ENCODE measurements at places on chromosomes 1 and 21.

DNA sequence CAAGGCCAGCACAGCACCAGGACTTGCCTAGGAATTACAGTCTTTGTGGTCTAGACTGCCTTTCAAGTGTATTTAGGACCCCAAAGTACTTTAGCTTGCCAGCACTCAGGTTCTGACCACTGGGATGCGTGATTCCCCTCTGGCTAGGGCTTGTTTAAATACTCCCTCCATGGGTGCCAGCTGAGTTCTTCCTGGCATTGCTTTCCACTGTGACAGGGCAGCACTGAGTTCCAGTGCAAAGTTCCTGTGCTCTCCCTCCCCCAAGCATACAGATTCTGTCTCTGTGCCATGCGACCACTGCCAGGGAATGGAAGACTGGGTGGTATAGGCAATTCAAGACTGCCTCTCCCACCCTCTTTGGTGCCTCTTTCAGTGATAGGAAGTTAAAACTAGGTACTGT is 45.9 kb downstream of the NIBAN1 start:
- DNase-seq: no peak

DNA sequence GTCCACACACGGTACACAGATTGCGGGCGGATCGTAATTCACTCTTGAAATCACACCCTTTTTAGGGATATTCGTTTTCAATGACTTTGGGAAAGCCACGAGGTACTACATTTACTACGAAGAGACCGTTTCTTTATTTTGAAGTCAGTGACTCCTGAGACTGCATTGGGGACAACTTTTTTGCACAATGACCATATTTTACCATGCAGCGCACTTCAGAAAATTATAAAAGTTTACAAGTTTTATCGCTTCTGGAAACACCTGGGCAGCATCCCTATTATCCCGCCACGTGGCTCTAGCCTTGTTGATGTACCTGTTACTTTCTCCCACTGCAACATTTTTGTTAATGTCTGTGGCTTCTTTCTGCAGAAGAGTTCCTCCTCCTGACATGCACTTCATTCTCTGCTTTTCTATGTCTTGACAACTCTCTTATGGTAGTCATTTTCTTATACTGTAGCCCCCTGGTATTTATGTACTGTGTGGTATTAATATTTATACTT is 1.3 kb upstream of the AKT3 start:
- peak; percentile 12 for DNase-seq

DNA sequence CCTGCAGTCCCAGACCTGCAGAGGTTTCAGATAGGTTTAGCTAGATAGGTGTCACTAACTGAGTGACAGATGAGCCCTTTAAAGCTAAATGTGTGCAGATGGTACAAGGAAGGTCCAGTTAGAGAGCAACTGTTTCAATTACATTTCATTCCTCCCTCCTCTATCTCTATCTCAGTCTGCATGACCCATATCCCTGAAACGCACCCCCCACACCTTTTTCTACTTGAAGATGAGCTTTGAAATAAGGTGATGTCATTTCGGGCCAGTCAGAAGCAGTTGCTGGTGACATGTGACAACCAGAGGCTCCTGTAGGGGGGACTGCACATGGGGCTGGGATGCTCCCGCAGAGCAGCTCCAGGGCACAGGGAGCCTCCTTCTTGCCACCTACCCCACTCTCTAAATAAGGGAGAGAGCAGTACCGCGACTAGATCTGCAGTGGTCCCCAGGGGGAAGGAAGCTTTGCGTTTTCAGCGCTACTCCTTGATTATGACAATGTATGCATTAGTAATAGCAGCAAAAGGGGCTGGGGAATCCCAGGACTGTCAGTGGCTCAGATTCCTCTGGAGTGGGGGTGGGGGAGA is 4.3 kb downstream of the ATP8B2 start:
- no peak for DNase-seq

DNA sequence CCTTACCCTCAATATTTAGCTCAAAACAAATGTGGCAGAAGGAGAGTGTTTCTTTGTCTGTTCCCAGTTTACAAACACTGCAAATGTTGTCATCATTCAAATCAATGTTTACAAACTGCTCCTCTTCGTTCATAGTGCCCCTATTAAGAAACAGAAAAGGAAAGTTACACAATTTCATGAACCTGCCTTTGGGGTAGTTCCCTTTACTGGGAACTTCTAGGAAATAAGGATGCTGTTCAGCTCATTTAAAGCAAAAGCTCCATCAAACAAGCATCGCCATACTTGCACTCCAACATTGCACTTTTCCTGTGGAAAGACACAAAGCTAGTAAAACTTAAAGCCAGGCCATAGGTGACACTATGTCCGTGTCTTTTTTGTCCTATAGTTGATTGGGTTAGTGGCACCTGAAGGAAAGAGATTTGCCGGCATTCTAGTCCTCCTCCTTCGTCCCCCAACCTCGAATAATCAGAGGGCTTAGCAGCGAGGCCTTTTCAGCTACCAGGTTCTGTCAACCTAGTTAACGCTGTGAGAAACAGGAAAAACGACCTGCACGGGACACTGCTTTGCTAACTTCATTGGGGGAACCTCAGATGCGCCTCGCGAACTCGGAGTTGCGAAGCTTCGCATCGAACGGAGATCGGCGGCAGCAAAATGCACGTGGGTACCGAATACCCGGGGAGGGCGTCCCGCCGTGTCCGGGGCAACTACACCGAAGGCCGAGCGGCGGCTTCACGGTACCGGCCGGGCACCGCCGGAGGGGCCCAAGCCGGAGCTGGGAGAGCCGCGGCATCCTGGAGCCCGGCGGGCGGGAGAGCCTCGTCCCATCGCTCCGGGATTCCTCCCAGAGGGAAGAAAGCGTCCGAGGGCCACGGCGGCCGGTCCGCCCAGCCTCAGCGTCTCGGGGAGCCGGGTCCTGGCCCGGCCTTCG is 706 bp downstream of the C21orf91 start:
- peak; percentile 30 for DNase-seq

DNA sequence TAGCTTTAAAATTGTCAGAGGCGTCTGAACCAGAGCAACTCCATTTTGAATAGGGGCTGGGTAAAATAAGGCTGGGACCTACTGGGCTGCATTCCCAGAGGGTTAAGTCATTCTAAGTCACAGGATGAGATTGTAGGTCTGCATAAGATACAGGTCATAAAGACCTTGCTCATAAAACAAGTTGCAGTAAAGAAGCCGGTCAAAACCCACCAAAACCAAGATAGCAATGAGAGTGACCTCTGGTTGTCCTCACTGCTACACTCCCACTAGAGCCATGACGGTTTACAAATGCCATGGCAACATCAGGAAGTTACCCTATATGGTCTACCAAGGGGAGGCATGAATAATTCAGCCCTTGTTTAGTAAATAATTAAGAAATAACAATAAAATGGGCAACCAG is 143.6 kb downstream of the GABPA start:
- no peak for DNase-seq

DNA sequence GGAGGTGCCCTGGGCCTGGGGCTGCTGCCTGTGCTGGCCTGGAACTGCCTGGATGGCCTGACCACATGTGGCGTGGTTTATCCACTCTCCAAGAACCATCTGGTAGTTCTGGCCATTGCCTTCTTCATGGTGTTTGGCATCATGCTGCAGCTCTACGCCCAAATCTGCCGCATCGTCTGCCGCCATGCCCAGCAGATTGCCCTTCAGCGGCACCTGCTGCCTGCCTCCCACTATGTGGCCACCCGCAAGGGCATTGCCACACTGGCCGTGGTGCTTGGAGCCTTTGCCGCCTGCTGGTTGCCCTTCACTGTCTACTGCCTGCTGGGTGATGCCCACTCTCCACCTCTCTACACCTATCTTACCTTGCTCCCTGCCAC is 1.8 kb downstream of the GPR3 start:
- peak; percentile 12 for DNase-seq

DNA sequence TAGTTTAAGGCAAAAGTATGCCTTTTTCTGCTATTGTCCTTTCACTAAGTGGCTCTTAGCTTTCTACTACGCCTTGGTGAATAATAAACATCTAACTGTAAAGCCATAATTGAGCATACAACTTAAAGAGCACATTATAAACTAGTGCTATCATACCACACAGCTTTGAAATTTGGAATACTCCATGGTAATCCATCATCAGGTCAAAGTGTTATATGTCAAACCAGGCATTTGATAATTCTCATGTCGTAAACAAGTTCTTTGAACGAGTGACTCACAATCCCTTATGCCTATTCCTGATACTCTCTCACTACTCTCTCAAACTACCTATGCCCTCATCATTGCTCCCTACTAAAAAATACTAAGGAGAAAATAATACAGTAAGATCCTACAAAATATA is 60.3 kb upstream of the FMN2 start:
- DNase-seq: no peak

GRCh38 chr1:35881850-35882273 is 1.1 kb upstream of the AGO1 start:
- DNase-seq: no peak

DNA sequence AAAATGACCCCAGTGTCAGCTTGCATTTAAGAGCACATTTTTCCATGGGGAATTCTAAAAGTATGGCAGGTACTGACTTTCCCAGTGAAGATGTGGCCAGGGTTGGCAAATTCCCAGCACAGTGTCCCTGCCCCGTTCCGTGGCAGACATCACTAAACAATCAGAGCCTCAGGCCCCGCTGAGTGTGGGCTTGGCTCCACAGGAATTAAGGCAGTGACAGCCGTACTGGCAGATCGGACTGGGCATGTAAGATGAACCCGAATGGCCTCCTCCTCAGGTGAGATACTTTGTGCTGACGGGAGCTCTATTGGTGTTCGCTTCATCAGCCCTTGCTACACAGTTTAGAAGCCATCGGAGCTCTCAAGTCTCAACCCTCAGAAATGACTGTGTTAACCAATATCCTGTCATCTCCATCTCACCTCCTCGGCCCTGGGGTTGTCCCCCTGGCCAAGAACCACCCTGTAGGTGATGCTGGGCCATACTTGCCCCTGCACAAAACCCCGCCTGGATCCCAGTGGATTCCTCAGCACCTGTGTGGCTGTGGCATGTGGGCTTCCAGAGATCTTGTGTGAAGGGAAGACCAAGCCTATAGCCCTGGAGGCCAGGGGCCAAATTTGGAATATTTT is 29.0 kb upstream of the ABCG1 start:
- no peak for DNase-seq

- DNase-seq: no peak
Measured at GRCh38 chr1:100382657-100383056, 30.4 kb downstream of the CDC14A start.

DNA sequence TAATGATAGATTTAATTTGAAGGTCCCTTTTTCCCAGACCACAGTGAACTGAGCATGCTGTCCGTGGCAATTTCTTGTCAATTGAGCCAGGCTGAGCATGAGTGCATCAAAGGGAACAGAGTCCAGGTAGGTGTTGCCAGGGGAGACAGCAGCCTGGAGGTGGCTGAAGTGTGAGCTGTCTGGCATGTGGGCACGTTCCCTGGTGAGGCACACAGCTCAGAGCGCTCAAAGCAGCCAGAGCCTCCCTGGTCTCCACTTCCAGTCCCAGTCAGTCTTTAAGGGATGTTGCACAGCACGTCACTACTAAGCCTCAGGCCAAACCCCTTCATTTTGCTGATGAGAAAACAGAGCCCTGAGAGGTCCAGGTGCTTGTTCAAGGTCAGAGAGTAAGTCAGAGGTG is 251.4 kb downstream of the MATN1 start:
- no peak for DNase-seq

- no peak for DNase-seq
Measured at GRCh38 chr1:17728123-17728712, 26.9 kb upstream of the ACTL8 start.

DNA sequence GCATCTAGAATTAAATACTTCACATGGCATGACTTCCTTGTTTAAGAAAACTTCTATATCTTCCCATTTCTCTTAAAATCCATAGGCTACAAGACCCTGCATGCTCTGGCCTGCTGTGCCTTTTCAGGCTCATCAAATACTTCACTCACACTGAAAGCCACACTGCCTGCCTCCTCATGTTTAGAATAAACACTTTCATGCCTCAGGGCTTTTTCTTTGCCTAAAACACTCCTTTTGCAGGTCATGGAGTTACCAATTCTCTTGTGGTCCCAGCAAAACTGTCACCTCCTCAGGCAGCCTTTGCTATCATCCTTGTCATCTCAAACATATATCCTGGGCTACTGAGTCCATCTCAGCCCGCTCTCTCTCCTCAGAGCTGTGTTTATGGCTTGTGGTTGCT is 5.5 kb downstream of the SGIP1 start:
- no peak for DNase-seq

GRCh38 chr1:200438911-200439310 is 29.1 kb upstream of the ZNF281 start:
- DNase-seq: no peak

DNA sequence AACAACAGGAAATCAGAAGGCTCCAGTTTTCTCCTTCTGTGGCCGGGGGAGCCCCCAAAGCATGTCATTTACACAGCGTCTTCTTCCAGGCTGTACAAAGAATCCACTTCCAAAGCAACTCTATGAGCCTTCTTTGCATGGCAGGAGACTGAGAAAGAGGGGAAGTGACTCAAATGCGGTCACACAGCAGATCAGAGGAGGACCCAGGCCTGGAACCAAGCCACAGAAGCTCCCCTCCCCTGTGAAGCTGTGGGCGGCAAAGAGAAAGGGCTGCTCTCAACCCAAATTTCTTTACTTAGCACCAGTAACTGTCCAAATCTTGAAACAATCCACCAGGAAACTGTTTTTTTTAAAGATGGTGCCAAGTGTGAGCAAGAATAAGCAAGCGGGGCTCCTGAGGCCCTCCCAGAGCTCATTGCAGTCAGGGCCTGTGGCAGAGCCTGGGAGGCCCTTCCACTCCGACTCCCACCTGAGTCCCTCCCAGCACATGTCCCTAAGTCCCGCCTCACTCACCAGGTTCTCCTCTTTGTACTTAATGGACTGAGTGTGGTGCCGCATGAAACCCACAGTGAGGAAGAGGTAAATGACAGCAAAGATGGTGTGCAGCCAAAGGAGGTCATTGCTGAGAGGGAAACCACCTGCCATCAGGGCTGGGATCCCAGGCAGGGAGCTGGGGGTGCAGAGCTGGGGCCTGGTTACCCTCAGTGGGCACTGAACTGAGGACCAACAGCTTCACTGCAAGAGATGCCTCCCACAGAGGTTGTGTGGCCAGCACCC is 15.9 kb downstream of the TMEM63A start:
- DNase-seq: no peak

- no peak for DNase-seq
Measured at GRCh38 chr1:89603651-89604413, 29.1 kb upstream of the LRRC8C start.

GRCh38 chr21:26377111-26377694 is 195.9 kb downstream of the CYYR1 start:
- no peak for DNase-seq
